K562 (cell line): ENCODE measurements at places on chromosomes 13 and 19. TPM values are rescaled to one million over a fixed set of nuclear protein-coding genes. Genes with fewer than 3 reads are reported as not detected.

Gene ZNF700
- 11.5 and 15.3 TPM in 2 replicates for polyA plus RNA-seq

Gene PROZ
- polyA plus RNA-seq, result not detected in 2 replicates

Gene KLK14
- not detected in 2 replicates for polyA plus RNA-seq

Gene ZNF728
- polyA plus RNA-seq, result 0.38 and 0.46 TPM in 2 replicates

Gene MAG
- polyA plus RNA-seq, result 2.9 and 10.0 TPM in 2 replicates

Gene ZNF560
- 0.03 and 0.04 TPM in 2 replicates for polyA plus RNA-seq

Gene SPRED3
- 0.63 and 1.3 TPM in 2 replicates for polyA plus RNA-seq

Gene DMKN
- polyA plus RNA-seq, result not detected in 2 replicates

Gene SELENOV
- polyA plus RNA-seq, result 0.05 TPM in 1 of 2 replicates, not detected in the other

Gene FLT3LG
- polyA plus RNA-seq, result 2.8 and 4.2 TPM in 2 replicates

Gene CLDND2
- not detected in 2 replicates for polyA plus RNA-seq

Gene GPR12
- not detected in 2 replicates for polyA plus RNA-seq

Gene PLPP2
- 2.0 and 2.2 TPM in 2 replicates for polyA plus RNA-seq

Gene CPAMD8
- 1.8 and 2.1 TPM in 2 replicates for polyA plus RNA-seq

Gene PINLYP
- polyA plus RNA-seq, result 6.7 and 8.0 TPM in 2 replicates

Gene TMEM38A
- 1.9 and 3.3 TPM in 2 replicates for polyA plus RNA-seq

Gene ACTN4
- polyA plus RNA-seq, result 115 and 125 TPM in 2 replicates

Gene CATSPERD
- polyA plus RNA-seq, result not detected in 2 replicates

Gene CYP2A6
- not detected in 2 replicates for polyA plus RNA-seq

Gene ZNF93
- polyA plus RNA-seq, result 13.5 and 16.7 TPM in 2 replicates

Gene IGFL1
- not detected in 2 replicates for polyA plus RNA-seq

Gene TTC9B
- polyA plus RNA-seq, result not detected in 2 replicates

Gene ANKRD24
- 0.03 and 0.12 TPM in 2 replicates for polyA plus RNA-seq

Gene ATP12A
- polyA plus RNA-seq, result not detected in 2 replicates

Gene SLC15A1
- polyA plus RNA-seq, result not detected in 2 replicates

Gene KIR2DL4
- not detected in 2 replicates for polyA plus RNA-seq

Gene CCDC8
- 19.9 and 20.8 TPM in 2 replicates for polyA plus RNA-seq

Gene NOTCH3
- 0.15 and 0.16 TPM in 2 replicates for polyA plus RNA-seq

Gene PTGIR
- 1.7 and 3.4 TPM in 2 replicates for polyA plus RNA-seq

Gene NLRP4
- polyA plus RNA-seq, result 0.03 and 0.05 TPM in 2 replicates

Gene F2RL3
- 20.9 and 22.0 TPM in 2 replicates for polyA plus RNA-seq

Gene GEMIN7
- polyA plus RNA-seq, result 49.6 and 57.5 TPM in 2 replicates

Gene PRODH2
- not detected in 2 replicates for polyA plus RNA-seq

Gene RGS9BP
- polyA plus RNA-seq, result 0.49 and 1.2 TPM in 2 replicates

Gene GNA15
- polyA plus RNA-seq, result 0.11 and 0.35 TPM in 2 replicates

Gene ERICH6B
- polyA plus RNA-seq, result not detected in 2 replicates

Gene PSG3
- not detected in 2 replicates for polyA plus RNA-seq

Gene PDX1
- not detected in 2 replicates for polyA plus RNA-seq

Gene NANOS3
- not detected in 2 replicates for polyA plus RNA-seq

Gene ZNF675
- 14.1 and 15.7 TPM in 2 replicates for polyA plus RNA-seq

Gene CACTIN
- polyA plus RNA-seq, result 35.0 and 36.4 TPM in 2 replicates

Gene SYNGR4
- 0.07 TPM in 1 of 2 replicates, not detected in the other for polyA plus RNA-seq

Gene PSG2
- not detected in 2 replicates for polyA plus RNA-seq

Gene PTGER1
- 0.34 and 0.36 TPM in 2 replicates for polyA plus RNA-seq

Gene CEACAM4
- not detected in 2 replicates for polyA plus RNA-seq

Gene COG3
- polyA plus RNA-seq, result 15.8 and 16.5 TPM in 2 replicates

Gene ZNF844
- 0.98 and 1.5 TPM in 2 replicates for polyA plus RNA-seq

Gene CBLC
- not detected in 2 replicates for polyA plus RNA-seq

Gene ZNF792
- polyA plus RNA-seq, result 7.0 and 7.9 TPM in 2 replicates

Gene NRTN
- 2.4 and 4.0 TPM in 2 replicates for polyA plus RNA-seq

Gene IFNL4
- polyA plus RNA-seq, result not detected in 2 replicates

Gene PVR
- 9.1 and 10.9 TPM in 2 replicates for polyA plus RNA-seq

Gene ZNF317
- polyA plus RNA-seq, result 17.3 and 18.6 TPM in 2 replicates

Gene PRR22
- 8.5 and 8.9 TPM in 2 replicates for polyA plus RNA-seq

Gene GJB6
- polyA plus RNA-seq, result not detected in 2 replicates
